ENCODE measurements at places on chromosomes 13 and 19.
A peak's percentile ranks its signal among the peaks of the same experiment; 100 is the strongest.

DNA sequence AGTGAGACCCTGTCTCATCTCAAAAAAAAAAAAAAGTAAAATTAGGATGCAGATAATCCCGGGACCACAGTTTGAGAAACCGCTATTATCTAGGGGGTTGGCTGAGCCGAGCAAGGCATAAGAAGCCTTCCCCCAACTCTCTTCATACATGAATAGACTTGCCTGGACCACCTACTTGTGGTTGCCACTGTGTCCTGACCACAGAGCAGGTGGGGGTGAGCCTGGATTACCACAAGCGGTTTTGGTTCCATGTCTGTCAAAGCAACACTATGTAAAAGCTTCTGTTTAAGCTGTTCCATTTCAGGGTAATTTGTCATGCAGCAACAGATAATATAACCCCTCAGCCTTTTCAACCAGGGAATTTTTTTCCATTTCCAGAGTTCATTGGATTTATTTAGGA, 3.3 kb upstream of the NAPA start:
- peak; percentile 23 for DNase-seq

DNA sequence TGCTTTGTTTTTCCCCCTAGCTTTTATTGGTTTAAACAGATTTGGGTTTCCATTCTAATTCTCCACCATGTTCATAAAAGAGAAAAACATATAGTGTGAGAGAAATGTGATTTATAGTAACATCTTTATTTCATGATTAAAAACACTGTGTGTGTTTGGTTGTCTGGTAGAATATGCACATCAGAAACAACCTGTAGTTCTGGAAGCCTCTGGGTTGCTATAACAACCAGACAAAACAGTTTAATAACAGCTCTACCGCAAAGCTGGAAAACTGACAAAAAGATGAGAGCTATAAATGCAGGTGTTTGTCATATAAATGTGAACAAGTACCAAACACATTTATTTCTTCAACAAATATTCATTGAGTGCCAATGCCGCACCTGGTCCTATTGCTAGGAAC, 9.8 kb downstream of the KBTBD6 start:
- peak; percentile 8 for DNase-seq

- no peak for DNase-seq
These were observed 33.4 kb upstream of the GPR183 start for GRCh38 chr13:99340638-99341037.

GRCh38 chr13:100870898-100871297, 196.3 kb upstream of the TMTC4 start:
- no peak for DNase-seq

DNA sequence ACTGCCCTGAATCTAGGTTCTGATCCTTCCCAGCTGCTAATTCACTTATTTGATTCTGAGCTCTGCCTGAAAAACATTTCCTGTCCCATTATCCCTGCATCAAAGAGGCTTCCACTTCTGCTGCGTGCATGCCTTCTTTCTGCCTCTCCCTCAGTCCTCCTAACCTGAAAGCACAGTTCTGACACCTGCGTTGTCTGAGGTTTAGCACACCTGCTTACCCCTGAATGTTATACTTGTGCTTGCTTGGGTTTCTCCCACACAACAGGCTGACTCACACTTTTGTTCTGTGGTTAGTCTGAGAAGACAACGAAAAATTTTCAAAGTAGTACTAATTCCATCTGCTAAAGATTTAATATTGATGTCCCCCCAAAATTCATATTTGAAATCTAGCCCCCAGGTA, 3.1 kb upstream of the SOHLH2 start:
- no peak for DNase-seq

GRCh38 chr19:56806639-56807038, 33.9 kb downstream of the PEG3 start:
- DNase-seq: no peak

DNA sequence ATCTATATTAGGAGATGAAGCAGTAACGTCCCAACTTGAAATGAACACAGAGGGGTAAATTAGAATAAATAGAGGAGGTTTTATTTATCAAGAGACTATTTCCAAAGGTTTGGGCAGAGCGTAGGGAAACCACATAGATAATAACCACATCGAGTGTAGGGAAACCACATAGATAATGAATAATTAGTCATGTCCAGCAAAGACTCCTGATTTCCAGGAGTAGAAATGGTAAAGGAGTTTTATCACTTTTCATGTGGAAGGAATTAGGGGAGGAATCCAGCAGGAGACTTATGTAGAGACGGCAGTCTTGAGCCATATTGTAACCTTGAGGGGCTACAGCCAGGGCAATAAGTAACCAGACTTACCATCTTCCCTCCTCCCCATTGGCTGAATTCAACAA, 136.3 kb upstream of the CSNK1A1L start:
- no peak for DNase-seq

GRCh38 chr13:80524447-80525215, 183.7 kb upstream of the SPRY2 start:
- peak; percentile 91 for DNase-seq

DNA sequence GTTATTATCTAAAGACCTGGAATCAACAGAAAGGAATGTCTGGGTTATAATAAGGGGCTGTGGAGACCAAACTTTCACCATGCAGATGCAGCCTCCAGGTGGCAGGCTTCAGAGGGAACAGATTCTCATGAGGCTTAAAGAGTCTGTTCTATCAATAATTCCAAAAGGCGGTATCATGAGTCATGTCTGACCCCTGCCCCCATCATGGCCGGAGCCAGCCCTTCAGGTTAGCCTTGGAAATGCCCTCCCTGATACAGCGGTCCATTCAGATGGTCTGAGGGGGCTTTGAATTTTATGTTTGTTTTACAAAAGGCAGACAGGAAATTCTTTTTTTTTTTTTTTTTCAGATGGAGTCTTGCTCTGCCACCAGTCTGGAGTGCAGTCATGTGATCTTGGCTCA, 21.7 kb upstream of the LAMP1 start:
- peak; percentile 65 for DNase-seq

DNA sequence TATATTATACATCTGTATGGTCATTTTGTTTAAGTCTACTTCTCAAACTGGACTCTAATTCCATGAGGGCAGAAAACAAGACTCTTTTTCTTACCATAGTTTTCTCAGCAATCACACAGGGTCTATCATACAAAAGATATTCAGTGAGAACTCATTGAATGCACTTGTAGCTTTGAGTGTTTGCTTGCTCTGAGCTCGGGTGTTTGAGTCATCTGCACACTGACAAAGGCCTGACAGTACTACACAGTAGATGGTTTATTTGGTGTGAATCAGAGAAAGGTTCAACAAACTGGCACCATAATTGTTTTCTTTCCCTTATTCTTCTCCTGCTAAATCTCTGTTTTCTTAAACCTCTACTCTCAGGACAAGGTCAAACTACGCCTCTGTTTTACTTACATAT, 586.4 kb downstream of the LMO7 start:
- peak; percentile 14 for DNase-seq

GRCh38 chr13:41565846-41566245, 108.5 kb downstream of the RGCC start:
- no peak for DNase-seq

GRCh38 chr19:50322931-50323781, 6.0 kb downstream of the KCNC3 start:
- DNase-seq: no peak

DNA sequence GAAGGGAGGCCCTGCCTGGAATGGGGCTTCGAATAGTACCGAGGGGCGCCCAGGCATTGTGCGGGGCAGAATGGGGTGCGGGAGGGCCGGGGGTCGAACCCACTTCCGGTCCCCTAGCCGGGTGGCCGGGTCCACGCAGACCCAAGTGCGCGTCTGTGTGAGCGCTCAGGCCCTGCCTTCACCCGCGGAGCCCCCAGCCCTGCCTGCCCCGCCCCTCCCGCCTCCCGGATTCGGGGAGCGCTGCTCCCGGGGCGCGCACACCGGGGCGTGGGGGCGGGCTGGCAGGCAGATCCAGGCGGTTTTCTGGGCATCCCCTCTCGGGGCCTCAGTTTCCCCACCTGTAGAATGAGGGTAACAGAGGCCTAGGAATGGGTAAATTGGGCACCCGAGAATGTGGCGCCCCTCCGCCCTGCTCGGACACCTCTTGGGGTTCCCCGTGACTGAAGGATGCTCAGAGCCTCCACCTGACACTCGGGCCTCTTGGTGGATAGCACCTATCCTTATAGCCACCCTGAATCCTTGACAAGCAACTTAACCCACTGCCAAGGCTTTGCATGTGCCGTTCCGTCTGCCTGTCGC, 682 bp downstream of the PIK3R2 start:
- DNase-seq: no peak

- peak; percentile 36 for DNase-seq
These were observed 1.3 kb downstream of the ICAM5 start for GRCh38 chr19:10290876-10291553.

- no peak for DNase-seq
These were observed 1.4 kb downstream of the NWD1 start for GRCh38 chr19:16721051-16721450.

DNA sequence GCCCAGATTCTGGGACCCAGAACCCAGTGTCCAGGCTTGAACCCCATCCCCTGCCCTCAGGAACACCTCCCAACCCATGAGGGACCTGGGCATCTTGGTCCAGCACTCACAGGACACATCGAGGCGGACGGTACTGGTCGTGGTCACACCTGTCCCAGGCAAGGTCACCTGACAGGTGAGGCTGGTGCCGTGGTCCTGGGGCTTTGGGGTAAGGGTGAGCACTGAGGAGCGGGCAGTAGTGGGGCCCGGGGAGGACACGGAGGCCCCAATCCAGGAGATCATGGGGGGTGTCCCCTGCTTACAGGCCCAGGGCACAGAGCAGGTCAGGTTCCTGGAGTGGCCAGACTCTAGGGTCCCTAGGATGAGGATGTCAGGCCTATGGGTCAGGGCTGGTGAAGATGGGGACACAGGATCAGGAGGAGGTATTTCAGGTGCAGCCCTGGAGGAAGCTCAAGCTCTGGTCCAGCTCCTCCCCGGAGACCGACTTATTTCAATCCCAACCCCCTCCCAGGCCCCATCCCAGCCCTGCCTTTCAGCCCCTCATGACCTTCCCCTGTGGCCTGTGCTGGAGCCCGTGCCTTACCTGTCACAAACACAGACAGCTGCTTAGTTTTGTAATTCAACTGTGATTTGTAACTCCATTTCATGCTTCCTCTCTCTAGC, 772 bp downstream of the SIGLEC8 start:
- no peak for DNase-seq

GRCh38 chr13:90652036-90652435, 695.5 kb upstream of the MIR17HG start:
- no peak for DNase-seq

DNA sequence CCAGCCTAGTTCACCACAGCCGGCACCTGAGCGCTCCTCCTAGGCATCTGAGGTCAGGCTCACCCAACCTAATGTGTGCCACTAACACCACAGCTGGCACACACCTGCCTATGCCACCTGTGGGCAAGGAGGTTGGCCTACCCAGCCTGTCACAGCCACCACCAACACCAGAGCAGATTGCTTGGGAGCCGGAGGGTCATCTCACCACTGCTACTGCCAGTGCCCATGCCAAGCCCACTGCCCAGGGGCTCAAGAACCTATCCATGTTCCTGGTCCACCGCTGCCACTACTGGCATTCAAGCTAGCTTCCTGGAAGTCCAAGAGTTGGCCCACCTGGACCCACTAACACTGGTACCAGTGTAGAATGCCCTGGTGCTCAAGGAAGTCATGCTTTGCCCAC, 42.5 kb downstream of the F2RL3 start:
- no peak for DNase-seq

DNA sequence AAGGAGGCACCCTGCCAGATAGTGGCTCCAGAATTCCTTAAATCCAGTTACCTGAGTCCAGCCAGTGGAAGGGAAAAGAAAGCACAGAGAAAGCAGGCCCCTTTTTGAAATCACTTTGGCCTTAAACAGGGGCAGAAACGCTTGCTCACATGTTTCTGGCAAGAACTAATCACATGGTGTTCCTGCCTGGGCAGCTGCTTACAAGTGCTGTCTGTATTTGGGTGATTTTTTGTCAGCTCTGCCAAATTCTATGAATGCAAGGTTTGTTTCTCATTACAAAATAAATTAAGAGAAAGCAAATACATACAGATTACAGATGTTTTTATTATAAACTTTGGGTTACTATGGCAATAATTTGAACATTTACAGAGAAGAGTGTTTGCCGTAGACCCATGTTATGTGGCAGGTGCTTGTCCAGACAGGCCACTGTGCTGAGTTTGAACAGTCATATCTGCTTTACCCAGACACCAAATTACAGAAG, 1237.8 kb downstream of the SLITRK5 start:
- peak; percentile 72 for DNase-seq

- DNase-seq: no peak
These were observed 180.6 kb upstream of the TMTC4 start for GRCh38 chr13:100855151-100855550.

- DNase-seq: no peak
These were observed 77.9 kb downstream of the CACNA1A start for GRCh38 chr19:13428352-13428751.

DNA sequence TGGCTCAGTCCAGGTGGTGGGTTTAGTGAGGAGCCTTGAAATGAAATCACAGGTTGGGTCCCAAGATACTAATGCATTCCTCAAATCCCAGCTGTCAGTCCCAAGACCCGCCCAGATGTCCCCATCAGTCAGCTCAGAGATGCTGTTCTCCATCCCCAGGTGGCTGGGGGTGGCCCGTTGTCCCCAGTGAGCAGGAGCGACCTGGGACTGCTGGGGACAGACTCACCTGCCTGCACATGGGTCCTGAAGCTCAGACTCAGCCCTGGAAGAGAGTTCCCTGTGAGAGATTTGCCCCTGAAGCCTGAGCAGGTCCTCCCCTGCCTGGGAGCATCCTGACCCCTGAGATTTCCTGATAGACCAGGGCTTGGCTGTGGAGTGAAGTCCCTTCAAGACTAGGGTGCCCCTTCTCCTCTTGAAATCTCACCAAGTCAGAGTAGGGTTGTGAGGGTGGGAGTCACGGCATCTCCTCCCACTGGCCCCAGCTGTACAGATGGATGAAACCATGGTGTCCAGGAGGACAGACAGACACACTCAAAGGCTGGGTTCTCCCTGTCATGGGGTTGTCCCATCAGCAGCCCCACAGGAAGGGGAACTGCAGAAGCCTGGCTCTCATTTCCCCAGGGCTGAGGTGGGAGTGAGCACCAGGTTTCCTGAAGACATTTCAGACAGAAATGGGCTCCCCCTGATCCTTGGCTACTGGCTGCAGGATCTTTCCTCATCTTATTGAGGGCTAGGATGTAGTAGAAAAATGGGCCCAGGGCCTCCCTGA, 14.4 kb downstream of the LILRA5 start:
- DNase-seq: no peak

DNA sequence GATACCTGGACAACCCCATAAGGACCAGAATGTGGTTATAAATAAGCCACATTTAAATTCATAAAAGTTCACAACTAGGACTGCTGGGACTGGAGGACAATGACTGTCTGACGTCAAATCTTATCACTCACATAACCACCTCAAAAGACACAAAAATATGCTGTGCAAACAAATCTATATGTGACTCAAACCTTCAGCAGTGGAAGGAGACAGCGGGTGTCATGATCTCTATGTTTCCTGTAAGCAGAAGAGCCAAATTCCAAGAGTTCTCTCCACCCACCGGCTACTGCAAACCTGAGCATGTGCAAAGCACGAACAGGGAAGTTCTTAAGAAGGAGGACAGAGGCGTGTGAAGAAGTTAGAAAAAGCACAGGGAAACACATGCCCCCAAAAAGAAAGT, 113.2 kb downstream of the MYCBP2 start:
- peak; percentile 51 for DNase-seq

Measured in bronchial epithelial cell (primary cell).